ENCODE measurements at places on chromosomes 1 and 21. TPM values are rescaled to one million over a fixed set of nuclear protein-coding genes. Genes with fewer than 3 reads are reported as not detected.

DNA sequence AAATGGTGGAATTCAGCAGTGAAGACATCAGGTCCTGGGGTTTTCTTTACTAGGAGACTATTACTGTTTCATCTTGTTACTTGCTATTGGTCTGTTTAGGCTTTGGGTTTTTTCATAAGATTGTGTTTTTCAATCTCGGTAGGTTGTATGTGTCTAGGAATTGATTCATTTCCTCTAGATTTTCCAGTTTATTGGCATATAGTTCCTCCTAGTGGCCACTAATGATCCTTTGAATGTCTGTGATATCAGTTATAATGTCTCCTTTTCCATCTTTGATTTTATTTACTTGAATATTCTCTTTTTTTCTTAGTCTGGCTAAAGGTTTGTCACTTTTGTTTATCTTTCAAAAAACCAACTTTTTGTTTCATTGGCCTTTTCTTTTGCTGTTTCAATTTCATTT is 233.0 kb downstream of the RWDD3 start:
- H3K36me3 ChIP-seq, result no peaks in the 10 kb centered on the region
- DNase-seq, result no peak
- H3K4me3 ChIP-seq, result no peak overlapping the region
- no peaks in the 10 kb centered on the region for H3K4me1 ChIP-seq

GRCh38 chr1:85584264-85584781 is 3.8 kb downstream of the CCN1 start:
- peaks cover 64% of the 10 kb centered on the region for H3K36me3 ChIP-seq
- DNase-seq, result peak; percentile 78
- no peaks in the 10 kb centered on the region for H3K27me3 ChIP-seq
- H3K27ac ChIP-seq, result no peak overlapping the region
- peaks cover 42% of the 10 kb centered on the region for H3K4me1 ChIP-seq

GRCh38 chr1:172993640-172994039 is 57.1 kb downstream of the TNFSF18 start:
- H3K4me3 ChIP-seq, result no peak overlapping the region
- DNase-seq, result no peak
- no peak overlapping the region for H3K27ac ChIP-seq
- H3K36me3 ChIP-seq, result no peaks in the 10 kb centered on the region
- H3K4me1 ChIP-seq, result peaks cover 10% of the 10 kb centered on the region

DNA sequence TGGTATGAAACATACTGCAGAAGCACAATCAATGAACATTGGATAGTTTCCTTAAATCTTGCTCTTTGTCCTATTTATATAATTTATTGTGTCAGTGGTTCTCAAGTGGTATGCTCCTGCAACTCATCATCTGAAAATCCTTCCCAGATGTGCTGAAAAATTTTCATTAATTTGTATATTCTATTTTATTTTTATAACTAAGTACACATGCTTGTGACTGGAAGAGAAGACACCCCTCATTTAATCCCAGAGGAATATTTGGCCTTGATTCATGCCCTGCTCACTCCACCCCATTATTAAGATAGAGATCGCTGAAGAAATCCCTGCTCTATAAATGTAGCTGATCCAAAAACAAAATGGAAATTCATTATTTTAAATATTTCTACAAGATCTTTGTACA is 870.5 kb upstream of the CXADR start:
- H3K27me3 ChIP-seq, result no peaks in the 10 kb centered on the region
- no peak for DNase-seq
- H3K4me1 ChIP-seq, result no peaks in the 10 kb centered on the region
- no peaks in the 10 kb centered on the region for H3K36me3 ChIP-seq
- no peak overlapping the region for H3K4me3 ChIP-seq

DNA sequence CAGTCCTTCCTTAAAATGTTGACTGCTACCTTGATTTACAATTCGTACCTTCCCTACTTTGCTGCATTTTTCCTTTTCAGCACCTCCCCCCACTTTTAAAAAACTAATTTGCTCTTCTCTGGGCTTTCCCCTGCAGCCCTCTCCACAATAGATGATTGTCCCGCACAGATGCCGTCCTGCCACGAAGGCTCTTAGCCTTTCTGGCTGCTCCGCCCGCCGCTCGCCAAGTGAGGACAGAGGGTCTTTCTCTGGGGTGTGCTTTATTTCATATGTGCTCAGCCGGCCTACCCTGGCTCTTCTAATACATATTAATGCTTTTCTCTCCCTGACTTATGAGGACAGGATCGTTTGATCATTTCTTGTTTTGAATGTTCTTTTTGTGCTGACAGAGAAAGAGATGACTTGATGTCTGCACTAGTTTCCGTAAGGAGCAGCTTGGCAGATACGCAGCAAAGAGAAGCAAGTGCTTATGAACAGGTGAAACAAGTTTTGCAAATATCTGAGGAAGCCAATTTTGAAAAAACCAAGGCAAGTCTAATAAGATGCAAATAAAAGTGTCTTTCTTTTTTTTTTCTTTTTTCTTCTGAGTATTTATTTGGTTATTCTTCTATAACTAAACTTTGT is 60.6 kb downstream of the SDCCAG8 start:
- H3K27ac ChIP-seq, result no peak overlapping the region
- no peak for DNase-seq
- peaks cover 65% of the 10 kb centered on the region for H3K36me3 ChIP-seq
- peaks cover 14% of the 10 kb centered on the region for H3K4me1 ChIP-seq

- H3K27me3 ChIP-seq, result no peaks in the 10 kb centered on the region
- no peak overlapping the region for H3K27ac ChIP-seq
- DNase-seq, result no peak
- peaks cover 6% of the 10 kb centered on the region for H3K36me3 ChIP-seq
- no peaks in the 10 kb centered on the region for H3K4me1 ChIP-seq
Observed at GRCh38 chr1:232457595-232457994, 172.3 kb downstream of the SIPA1L2 start.

DNA sequence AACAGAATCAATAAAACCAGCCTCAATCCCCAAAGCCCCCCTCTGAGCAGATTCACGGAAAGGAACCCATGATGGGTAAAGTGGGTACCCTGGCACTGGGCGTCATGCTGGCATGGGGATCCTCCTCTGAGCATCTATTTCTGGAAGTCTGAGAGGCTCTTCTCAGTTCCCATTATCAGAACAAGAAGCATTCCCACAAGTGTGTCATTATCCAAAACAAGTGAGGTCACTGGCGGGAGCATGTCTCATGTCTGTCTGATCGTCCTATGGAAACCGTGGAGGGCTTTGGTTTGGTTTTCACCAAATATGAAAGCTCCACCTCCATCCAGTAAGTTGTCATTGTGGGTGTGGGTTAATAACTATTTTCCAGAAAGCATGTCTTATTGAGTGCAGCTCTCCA is 70.7 kb downstream of the PGM1 start:
- no peak overlapping the region for H3K4me3 ChIP-seq
- H3K27me3 ChIP-seq, result no peaks in the 10 kb centered on the region
- no peak for DNase-seq
- H3K36me3 ChIP-seq, result peaks cover 11% of the 10 kb centered on the region

DNA sequence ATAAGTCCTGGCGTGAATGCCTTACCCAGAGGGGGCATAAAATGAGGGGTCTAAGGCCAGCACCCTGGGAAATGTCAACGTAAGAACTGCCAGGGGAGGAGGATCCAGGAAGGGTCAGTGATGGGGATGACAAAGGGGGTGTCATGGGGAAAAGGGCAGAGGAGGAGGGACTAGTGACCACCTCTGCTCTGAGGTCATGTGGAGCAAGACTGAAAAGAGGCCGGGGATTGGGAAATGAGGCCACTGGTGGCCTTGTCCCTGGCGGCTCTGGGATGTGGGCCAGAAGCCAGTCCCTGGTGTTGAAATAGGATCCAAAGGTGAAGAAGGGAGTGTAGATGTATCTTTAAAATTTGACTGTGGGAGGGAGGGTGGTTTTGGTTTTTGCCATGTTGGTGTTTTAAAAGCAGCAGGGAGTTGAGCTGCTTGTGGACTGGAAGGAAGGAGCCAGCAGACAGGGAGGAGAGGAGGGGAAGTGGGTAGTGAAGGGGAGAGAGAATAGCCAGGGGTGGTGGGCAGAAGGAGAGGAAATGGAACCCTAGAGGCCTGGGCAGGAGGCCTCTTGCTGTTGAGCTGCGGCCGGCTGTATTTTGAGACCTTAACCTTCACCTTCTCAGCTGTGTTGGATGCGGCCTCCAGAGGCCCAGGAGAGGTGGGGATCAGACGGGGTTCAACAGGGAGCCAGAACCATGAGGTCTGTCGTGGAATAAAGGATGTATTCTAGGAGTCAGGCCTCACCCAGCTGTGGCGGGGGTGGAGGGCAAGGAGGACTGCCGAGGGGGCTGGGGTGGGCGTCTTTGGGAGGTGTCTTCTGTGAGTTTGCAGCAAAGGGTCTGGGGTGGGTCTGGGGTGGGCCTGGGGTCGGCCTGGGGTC is 92.5 kb downstream of the DHRS3 start:
- H3K27ac ChIP-seq, result no peak overlapping the region
- no peaks in the 10 kb centered on the region for H3K36me3 ChIP-seq
- peak; percentile 62 for DNase-seq
- peaks cover 9% of the 10 kb centered on the region for H3K4me1 ChIP-seq

GRCh38 chr1:29875557-29876028 is 639.3 kb downstream of the PTPRU start:
- peaks cover 6% of the 10 kb centered on the region for H3K4me1 ChIP-seq
- no peak overlapping the region for H3K4me3 ChIP-seq
- peak; percentile 65 for DNase-seq
- no peak overlapping the region for H3K27ac ChIP-seq
- H3K36me3 ChIP-seq, result no peaks in the 10 kb centered on the region

DNA sequence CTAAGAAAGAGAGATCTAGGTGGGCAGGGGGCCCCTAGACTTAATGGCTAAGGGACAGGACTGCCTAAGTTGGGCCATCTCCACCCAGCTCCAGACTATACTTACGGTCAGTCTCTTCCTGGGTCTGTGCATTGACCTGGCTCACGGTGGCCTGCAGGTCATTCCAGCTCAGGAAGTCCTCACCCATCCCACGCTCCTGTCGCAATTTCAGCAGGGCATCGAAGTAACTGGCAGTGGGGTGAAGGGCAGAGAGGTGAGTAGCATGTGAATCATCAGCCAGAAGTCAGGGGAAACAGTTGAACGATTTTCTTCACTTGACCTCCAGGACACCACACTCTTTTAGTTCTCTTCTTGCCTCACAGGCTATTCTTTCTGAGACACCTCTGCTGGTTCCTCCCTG is 20.5 kb downstream of the IQGAP3 start:
- no peaks in the 10 kb centered on the region for H3K27me3 ChIP-seq
- H3K27ac ChIP-seq, result peak overlapping the region; percentile 24
- no peak overlapping the region for H3K4me3 ChIP-seq

- H3K4me3 ChIP-seq, result no peak overlapping the region
- H3K27ac ChIP-seq, result no peak overlapping the region
- H3K4me1 ChIP-seq, result no peaks in the 10 kb centered on the region
- DNase-seq, result no peak
- H3K27me3 ChIP-seq, result peaks cover 26% of the 10 kb centered on the region
Observed at GRCh38 chr1:184014271-184014670, 23.3 kb downstream of the COLGALT2 start.

GRCh38 chr1:205824180-205824579 is 11.2 kb upstream of the SLC41A1 start:
- DNase-seq, result no peak
- H3K4me3 ChIP-seq, result no peak overlapping the region
- H3K27me3 ChIP-seq, result peaks cover 31% of the 10 kb centered on the region
- no peaks in the 10 kb centered on the region for H3K4me1 ChIP-seq
- H3K27ac ChIP-seq, result no peak overlapping the region

DNA sequence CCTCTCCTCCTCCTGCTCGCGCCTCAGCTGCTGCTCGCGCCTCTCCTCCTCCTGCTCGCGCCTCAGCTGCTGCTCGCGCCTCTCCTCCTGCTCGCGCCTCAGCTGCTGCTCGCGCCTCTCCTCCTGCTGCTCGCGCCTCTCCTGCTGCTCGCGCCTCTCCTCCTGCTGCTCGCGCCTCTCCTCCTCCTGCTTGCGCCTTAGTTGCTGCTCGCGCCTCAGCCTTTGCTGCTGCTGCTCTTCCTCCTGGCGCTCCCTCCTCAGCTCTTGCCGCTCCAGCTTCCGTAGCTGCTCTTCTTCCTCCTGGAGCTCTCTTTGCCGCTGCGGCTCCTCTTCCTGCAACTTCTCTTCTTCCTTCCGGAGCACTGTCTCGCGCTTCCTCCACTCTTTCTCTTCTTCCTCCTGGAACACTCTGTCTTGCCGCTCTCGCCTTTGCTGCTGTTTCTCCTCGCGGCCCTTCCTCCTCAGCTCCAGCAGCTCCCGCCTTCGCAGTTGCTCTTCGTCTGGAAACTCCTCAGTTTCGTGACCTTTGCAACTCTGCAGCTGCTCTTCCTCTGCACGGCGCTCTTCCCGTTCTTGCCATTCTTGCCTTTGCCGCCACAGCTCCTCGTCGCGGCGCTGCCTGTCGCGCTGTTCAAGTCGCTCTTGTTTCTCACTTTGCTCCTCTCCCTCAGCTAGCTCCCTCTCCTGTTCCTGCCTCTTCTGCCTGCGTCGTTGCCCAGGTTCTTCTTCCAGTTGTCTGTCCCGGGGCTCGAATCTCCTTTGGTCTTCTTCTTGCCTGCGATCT is 3.0 kb downstream of the TCHH start:
- no peaks in the 10 kb centered on the region for H3K27me3 ChIP-seq
- no peak for DNase-seq
- no peak overlapping the region for H3K4me3 ChIP-seq

DNA sequence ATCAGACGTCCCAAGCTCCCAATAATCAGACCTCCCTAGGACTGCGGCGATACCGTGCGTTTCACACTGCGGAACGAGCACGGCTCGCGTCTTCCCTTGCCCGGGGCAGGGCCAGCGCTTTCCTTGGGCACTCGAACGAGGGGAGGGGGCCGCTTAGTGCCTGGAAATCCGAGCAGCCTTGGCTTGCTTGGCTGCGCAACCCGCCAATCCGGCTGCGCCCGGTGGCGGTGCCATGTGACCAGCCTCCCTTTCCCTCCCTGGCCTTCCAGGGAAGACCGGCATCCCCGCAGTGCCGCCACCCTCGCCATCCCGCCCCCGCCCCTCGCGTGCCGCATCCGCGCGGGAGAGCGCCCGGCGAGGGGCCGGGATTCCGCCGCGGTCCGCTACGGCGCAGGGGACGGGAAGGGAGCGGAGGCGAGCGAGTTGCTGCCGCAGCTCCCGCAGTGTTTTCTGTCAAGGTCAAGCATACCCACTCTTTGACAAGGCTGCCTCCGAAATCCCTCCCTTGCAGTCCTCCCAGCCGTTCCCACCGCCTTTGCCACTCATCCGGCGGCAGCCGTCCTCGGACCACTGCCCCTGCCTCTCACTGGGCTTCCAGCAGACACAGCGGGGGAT is 8.3 kb upstream of the RNF19B start:
- no peaks in the 10 kb centered on the region for H3K27me3 ChIP-seq
- peak overlapping the region; percentile 66 for H3K27ac ChIP-seq
- no peaks in the 10 kb centered on the region for H3K36me3 ChIP-seq
- H3K4me1 ChIP-seq, result peaks cover 13% of the 10 kb centered on the region
- peak overlapping the region; percentile 71 for H3K4me3 ChIP-seq
- DNase-seq, result no peak

DNA sequence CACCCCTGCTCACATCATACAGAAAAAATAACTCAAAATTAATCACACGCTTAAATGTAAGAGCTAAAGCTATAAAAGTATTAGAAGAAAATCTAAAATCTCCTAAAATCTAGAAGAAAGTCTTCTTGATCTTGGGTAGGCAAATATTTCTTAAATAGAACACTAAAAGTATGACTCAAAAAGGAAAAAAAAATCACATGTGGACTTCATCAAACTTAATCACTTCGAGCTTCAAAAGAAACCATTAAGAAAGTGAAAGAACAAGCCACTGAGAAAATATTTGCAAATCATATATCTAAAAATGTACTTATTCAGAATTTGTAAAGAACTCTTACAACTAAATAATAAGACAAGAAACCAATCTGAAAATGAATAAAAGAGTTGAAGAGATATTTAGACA is 32.7 kb downstream of the LRRC52 start:
- peaks cover 9% of the 10 kb centered on the region for H3K27me3 ChIP-seq
- no peaks in the 10 kb centered on the region for H3K36me3 ChIP-seq
- DNase-seq, result no peak

The C8A gene
- not detected for total RNA-seq

The OR2M3 gene
- total RNA-seq, result not detected

The PLA2G2E gene
- total RNA-seq, result not detected

The HSF2BP gene
- total RNA-seq, result 5.3 TPM

The ANXA9 gene
- total RNA-seq, result 0.37 TPM

The TOMM40L gene
- 12.3 TPM for total RNA-seq

All from MCF 10A (cell line).